Right lung (tissue), 10 donors: ENCODE measurements at places on chromosomes 12 and 14.

DNA sequence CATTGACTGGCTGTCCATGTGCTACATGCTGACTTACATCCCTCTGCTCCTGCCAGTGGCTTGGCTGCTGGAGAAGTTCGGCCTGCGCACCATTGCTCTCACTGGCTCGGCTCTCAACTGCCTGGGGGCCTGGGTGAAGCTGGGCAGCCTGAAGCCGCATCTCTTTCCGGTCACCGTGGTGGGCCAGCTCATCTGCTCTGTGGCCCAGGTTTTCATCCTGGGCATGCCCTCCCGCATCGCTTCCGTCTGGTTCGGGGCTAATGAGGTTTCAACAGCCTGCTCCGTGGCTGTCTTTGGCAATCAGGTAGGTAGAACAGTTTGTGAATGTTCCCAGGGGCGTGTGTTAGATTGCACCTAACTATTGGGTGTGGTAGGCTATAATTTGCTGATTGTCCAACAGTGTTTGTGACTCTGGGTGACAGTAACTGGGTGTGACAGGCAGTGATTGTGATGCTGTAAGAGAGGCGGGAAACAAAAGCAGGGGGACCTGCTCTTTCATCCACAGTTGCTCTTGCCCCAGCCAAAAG is 981 bp downstream of the FLVCR2 start:
- no peak for DNase-seq

DNA sequence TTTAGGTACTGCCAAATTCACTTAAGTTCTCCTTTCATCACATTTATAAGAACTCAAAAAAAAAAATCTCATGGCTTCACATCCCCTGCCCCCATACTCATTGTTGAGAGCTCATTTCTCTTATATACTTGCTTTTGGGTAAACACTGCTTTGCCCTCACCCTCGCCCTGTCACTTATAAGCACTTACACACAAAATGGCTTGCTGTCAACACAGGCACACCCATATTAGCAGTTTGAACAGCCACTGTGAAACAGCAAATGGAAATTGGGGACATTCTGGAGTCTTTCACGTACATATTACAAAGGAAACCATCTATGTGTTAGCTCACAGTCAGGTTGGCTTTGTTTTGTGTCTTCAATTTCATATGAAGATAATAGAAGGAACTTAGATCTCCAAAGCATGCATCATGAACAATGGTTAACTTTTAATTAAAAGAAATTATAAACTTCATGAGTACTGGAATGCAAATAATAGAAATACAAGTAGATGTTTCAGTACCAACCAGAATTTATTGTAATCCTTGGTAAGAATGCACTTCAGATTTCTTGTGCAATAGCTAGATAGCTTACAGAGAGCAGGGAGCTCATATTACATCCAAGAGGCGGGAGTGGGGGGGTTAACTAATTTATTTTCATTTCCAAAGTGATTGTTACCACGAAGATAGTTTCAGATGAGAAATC is 272.2 kb downstream of the ALG10B start:
- DNase-seq = no peak

- DNase-seq = no peak
Measured at GRCh38 chr12:25904442-25904841, 54.0 kb upstream of the RASSF8 start.

DNA sequence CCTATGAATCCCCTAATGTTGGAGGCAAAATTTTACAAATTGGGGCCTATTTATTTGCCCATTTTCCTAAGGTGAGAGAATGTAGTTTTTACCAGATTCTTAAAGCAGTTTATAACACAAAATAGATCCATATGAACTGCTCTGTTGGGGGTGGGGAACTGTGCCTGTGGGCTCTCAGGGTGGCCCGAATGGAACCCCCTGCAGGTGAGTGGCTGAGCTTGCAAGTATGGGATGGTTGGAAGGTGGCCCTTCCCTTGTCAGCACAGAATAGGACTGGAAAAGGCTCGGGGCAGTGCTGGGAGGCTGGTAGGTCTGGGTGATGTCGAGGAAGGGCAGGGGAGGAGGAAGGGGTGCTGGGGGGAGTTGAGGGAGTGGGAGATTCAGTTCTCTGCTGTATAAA is 4.9 kb downstream of the VSX2 start:
- no peak for DNase-seq

DNA sequence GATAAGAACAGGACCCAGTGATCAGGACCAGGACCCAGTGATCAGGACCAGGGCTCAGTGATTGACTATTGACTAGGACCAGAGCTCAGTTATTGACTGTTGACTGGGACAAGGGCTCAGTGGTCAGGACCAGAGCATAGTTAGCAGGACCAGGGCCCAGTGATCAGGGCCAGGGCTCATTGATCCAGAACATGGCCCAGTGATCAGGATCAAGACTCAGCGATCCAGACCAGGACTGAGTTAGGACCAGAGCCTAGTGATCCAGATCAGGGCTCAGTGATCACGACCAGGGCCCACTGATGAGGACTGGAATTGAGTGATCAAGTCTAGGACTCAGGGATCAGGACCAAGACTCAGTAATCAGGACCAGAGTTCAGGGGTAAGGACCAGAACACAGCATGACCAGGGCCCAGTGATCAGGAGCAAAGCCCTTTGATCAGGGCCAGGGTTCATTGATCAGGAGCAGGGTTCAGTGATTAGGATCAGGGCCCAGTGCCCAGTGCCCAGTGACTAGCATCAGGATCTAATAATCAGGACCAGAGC is 176.0 kb downstream of the TMEM121 start:
- DNase-seq = no peak

DNA sequence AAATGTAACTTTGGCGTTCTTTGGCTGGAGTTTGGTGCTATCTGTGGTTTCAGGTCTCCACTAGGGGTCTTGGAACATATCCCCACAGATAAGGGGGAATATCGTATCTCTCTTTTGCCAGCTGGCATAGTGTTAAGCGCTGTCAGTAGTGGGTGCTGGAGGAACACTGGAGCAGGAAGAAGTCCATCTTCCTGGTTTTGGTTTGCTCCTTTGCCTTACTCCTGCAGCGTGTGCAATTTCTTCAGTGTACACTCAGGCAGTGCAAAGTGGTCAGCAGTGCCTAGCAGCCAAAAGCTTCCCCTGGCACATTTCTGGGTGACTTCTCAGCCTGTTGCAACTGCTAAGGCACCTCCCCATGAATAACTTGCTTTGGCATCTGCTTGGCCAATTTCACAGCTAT is 11.7 kb upstream of the RIPK3 start:
- no peak for DNase-seq

DNA sequence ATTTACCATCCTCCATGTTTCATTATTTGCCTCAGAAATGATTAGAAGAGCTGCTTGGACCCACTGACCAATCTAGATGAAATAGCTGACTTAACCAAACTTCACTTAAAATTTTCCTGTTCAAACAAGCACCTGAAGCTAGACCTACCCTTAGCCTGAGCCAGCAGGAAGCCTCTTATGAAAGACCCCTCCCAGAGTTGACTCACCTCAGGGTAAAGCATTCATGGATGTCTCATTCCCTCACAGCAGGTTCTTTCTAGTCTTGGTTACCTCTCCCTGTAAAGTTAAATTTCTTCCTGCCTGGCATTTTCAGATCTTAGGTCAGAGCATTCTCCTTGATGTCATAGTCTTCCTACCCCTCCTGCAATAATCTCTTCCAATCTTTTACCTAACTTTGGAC is 1209.8 kb downstream of the FLRT2 start:
- no peak for DNase-seq

GRCh38 chr12:88026196-88026595 is 3.0 kb downstream of the C12orf50 start:
- no peak for DNase-seq

DNA sequence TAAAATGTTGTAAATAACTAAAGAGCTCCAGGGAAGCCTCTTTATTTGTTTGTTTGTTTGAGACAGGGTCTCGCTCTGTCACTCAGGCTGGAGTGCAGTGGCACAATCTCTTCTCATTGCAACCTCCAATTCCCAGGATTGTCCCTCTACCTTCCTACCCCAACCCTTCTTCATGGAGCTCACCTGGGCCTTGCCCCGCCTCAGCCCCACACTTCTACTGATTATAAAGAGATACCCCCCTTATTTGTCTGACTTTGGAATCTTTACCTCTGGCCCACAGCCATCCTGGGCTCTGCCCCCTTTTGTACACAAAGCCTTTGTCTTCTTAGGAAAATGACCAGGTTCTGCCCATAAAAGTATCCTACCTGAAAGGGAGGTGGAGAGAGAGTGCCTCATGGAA is 9.1 kb upstream of the BLTP3B start:
- DNase-seq = no peak

DNA sequence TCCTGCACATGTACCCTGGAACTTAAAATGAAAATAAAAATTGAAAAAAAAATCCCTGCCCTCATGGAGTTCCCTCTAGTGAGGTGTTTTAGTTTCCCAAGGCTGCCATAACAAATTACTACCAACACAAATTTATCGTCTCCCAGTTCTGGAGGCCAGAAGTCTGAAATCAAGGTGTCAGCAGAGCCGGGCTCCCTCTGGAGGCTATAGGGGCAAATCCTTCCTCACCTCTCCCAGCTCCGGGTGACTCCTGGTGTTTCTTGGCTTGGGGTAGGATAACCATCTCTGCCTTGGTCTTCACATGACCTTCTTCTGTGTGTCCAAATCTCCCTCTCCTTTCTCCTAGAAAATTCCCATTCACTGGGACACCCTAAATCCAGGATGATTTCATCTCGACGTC is 50.1 kb downstream of the PLXNC1 start:
- no peak for DNase-seq

DNA sequence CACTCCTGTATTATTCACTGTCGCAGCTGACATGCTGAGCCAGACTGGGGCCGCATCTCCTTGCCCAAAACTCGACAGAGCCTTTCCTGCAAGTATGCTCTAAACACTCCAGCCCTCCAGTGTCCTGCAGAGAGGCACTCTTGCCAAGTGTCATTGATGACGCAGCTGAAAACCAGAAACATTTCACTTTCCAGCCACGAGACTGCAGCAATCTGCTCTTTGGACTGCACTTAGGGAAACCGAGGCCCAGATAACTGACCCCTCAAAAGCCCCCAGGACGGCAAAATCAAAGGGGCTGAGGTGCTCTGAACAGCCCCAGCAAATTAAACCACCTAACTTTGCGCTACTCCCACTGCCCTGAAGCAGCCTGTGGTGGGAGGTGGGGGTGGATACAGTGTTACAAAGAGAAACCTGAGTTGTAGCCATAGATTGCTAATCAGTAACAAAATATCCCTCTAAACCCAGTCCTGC is 2.6 kb downstream of the CCDC85C start:
- DNase-seq = no peak

DNA sequence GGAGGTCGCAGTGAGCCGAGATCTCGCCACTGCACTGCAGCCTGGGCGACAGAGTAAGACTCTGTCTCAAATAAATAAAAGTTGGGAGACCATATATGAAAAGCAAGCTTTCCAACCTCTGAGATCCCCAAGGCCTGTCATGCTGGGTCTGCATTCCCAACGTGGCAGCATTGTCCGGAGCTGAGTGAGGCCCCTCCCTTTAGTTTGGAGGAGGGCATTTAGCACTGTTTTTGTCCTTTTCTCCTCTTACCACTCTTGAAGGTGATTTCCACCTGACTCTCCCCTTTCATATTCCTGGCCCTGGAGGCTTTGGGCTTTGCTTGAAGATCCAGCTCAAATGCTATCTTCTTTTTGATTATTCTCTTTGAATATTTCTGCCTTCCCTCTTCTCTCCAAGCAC is 3.2 kb downstream of the AACS start:
- DNase-seq = no peak

- no peak for DNase-seq
Measured at GRCh38 chr12:110533607-110534006, 31.5 kb downstream of the RAD9B start.

- no peak for DNase-seq
Measured at GRCh38 chr14:55139696-55140509, 10.9 kb downstream of the LGALS3 start.

- DNase-seq = peak; percentile 52
Measured at GRCh38 chr12:47102845-47103651, 23.3 kb upstream of the AMIGO2 start.

GRCh38 chr14:60646226-60646818 is 3.0 kb downstream of the SIX1 start:
- no peak for DNase-seq

DNA sequence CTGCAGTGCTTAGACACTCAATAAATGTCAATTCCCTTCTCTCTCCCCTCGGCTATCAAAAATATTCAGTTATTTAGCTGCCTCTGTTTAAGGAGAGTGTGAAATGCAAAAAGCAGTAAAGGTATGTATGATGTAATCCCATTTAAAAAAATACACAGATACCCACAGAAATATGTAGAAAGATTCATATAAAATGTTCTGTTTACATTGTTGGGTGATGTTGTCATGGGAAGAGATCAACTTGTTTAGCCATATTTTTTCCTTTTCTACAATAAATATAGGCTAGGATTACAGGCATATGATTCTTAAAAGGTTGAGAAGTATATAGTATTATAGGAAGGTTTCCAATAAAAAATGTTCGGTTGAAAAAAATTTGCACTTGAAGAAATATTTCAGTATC is 7.8 kb downstream of the PPP2R3C start:
- DNase-seq = no peak

DNA sequence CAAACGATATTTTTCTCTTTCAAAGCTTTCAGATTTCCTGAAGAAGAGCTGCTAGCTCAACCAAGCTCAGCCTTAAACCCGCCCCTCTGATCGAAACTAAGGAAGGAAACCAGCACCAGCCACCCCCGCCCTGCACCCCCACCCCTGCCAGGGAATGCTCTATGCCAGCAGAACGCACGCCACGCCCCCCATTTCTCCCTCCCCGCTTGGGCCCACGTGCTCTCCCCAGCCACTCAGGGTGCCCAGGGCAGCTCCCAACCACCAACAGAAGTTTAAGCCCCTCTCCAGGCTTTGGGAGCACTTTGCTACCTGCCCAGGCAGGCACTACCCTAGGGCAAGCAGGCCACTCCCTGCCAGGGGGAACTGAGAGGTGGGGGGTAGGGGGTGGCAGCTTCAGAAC is 18.8 kb upstream of the KRT78 start:
- DNase-seq = no peak

GRCh38 chr12:98067795-98068194 is 447.6 kb upstream of the TMPO start:
- DNase-seq = no peak

DNA sequence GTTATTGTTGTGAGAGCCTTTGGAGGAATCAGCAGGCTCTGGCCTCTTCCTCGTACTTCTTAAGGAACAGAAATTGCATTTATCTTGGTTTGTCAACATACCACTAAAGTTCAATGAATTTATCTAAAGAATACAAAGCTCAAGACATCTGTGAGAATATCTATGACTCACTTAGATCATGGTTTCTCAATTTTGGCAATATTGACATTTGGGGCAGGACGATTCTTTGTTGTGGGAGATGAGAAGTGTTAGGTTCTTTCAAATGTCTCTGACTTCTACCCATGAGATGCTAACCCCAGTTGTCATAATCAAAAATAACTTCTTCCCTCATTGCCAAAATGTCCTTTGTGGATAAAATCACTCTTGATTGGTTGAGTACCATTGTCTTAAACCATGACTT is 1190.3 kb downstream of the GALC start:
- no peak for DNase-seq

GRCh38 chr12:133235401-133236112 is at the start of gene ANHX:
TSS of gene ANHX (minus strand) at chr12:133235877. CDS start at chr12:133234356, 1,521 bp downstream.
- DNase-seq = no peak
